ENCODE measurements at places on chromosomes 5 and 9. TPM values are rescaled to one million over a fixed set of nuclear protein-coding genes. Genes with fewer than 3 reads are reported as not detected.

IL3 gene
- not detected for total RNA-seq

LCP2 gene
- not detected for total RNA-seq

PCDHA1 gene
- 0.10 TPM for total RNA-seq

SPATA31E1 gene
- total RNA-seq = not detected

Data from A549 treated with DMSO at 1 μM for 4 hours (cell line).